ENCODE measurements at places on chromosomes 7 and 10.

DNA sequence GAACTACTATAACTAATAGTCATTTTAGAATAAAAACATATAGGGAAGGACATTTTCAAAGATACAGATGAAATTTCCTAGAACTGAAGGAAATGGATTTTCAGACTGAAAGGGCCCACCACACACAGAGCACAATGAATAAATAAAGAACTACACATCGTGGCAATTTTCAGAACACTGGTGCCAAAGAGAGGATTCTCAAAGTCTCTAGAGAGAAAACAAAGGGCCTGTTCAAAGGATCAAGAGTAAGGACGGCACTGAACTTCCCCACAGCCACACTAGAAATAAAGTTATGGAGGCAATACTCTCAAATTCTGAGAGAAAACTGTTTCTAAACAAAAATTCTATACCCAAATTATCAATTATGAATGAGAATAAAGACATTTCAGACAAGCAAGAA, 21.9 kb downstream of the NAPEPLD start:
- ATAC-seq: no peak

- no peak for ATAC-seq
These were observed 82.1 kb downstream of the GFRA1 start for GRCh38 chr10:116190883-116191282.

- no peak for ATAC-seq
These were observed 180.6 kb downstream of the PHTF2 start for GRCh38 chr7:77979219-77979618.

DNA sequence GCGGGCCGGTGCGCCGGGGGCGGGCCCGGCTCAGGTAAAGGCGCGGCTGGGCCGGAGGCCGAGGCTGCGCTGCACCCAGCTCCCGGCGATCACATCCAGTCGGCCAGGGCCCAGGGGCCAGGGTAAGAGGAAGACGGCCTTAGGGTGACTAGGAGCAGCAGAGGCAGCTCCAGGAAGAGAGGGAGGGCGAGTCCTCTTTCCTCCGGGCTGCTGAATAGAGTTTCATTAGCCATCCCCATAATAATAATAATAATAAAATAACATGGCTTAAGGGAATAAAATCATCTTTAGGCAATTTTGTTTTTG, 44.8 kb upstream of the CDK1 start:
- peak; percentile 93 for ATAC-seq

DNA sequence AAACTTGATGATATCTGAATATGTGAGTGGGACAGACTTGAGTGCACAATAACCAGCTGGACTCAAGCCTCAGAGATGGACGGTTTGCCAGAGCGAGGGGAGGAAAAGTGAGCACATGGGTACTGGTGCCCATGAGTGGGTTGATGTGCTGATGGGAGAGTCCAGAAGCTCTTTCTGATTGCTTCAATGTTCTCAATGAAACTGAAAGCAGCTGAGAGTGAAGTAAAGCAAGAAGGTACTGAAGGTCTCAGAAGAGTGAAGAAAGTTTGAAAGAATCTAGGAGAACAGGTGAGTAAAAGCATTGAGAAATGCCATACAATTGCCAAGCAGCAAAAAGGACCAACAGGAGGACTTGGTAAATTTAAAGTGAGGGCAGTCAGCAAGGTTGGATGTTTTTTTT, 28.6 kb downstream of the CTTNBP2 start:
- ATAC-seq: no peak

- peak; percentile 15 for ATAC-seq
These were observed 31.1 kb downstream of the DAGLB start for GRCh38 chr7:6416516-6417145.

GRCh38 chr10:68461032-68461431, 10.7 kb downstream of the DNA2 start:
- ATAC-seq: no peak

- peak; percentile 38 for ATAC-seq
These were observed 260.5 kb upstream of the KLF14 start for GRCh38 chr7:130994378-130995115.

GRCh38 chr10:119290301-119291048, 83.1 kb downstream of the GRK5 start:
- peak; percentile 38 for ATAC-seq

DNA sequence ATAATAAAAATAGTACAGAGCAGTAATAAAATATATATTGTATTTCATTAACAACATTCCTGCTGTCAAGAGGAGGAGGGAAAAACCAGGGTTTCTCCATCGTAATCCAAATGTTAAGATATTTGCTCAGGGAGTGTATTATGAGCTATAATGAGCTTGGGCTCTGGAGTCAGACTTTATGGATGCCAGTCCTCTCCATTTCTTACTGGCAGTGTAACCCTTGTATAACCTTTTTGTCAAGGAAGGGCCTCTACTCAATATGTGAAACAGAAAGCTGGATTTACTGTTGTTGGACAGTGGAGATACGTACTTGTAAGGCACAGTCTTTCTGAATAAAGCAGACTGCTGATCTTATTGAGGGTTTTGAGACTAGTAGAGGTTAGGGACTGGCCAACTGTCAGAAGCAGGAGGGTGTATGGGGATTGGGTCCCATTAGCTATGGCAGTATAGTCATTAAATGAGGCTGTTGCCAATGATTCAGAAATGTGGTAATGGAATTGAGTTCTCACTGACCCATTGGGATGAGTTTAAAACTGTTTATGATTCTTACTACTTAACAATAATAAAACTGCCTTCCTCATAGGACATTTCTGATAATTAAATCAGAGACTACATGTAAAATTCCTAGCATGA, 56.5 kb downstream of the ZNF277 start:
- no peak for ATAC-seq

- ATAC-seq: no peak
These were observed 146.5 kb upstream of the PRSS1 start for GRCh38 chr7:142602756-142603155.

- ATAC-seq: peak; percentile 12
These were observed 285 bp downstream of the CSTF2T start for GRCh38 chr10:51699145-51699474.

GRCh38 chr10:106559442-106559841, 605.1 kb downstream of the SORCS1 start:
- no peak for ATAC-seq

DNA sequence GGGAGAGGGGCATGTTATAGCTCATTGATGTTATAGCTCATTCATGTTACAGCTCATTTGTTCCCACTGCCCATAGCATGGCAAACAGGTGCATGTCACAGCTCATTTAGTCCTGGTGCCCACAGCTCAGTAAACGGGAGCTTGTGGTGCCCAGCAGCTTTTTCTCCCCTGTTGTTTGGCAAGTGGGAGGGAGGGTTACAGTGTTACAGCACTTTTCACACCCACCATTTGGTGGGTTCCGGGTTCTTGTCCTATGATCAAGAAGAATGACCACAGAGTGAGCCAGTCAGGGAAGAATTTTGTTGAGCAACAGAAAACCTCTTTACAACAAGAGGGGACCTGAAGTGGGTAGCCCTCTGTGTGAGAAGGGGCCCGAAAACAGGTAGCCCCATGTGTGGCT, 162.8 kb upstream of the CSTF2T start:
- ATAC-seq: no peak

DNA sequence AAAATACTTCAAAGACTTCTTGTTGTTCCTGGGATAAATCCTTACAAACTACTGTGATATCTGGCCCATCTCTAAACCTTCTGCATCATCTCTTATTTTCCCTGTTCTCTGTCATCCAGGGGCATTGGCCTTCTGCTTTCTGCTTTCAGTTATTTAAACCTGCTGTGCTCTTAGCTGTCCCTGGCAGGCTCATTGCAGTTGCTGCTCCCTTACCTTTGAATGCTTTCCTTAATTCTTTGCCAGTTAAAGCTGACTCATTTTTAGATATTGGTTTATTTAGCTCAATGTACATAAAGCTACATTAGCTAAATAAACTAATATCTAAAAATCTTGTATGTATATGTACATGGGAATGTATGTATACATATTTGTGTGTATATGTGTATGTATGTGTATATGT, 40.6 kb upstream of the CD36 start:
- ATAC-seq: no peak

DNA sequence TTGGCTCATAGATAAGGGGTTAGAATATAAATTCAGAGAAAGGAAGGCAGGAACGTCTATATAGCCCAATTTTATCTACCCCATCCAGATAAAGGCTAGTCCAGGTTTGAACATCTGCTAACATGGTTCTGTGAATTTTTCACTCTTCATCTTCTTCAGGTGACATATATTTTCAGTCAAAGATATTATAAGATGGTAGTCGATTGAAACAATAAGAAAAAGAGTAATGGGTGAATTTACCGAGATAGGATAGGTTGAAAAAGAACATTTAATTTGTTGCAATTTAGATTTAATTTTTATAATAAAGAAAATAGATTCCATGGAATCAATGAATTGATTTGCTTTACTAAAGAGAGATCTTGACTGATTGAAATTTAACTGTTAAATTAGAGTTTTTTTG, at the start of gene OR2F1:
Gene OR2F1, plus strand, starts transcription at position 301 of the 400 bp plus-strand sequence. CDS start 5,127 bp downstream, outside the sequence.
- ATAC-seq: no peak

- ATAC-seq: no peak
These were observed 70.5 kb downstream of the SEMA3A start for GRCh38 chr7:84123965-84124547.

DNA sequence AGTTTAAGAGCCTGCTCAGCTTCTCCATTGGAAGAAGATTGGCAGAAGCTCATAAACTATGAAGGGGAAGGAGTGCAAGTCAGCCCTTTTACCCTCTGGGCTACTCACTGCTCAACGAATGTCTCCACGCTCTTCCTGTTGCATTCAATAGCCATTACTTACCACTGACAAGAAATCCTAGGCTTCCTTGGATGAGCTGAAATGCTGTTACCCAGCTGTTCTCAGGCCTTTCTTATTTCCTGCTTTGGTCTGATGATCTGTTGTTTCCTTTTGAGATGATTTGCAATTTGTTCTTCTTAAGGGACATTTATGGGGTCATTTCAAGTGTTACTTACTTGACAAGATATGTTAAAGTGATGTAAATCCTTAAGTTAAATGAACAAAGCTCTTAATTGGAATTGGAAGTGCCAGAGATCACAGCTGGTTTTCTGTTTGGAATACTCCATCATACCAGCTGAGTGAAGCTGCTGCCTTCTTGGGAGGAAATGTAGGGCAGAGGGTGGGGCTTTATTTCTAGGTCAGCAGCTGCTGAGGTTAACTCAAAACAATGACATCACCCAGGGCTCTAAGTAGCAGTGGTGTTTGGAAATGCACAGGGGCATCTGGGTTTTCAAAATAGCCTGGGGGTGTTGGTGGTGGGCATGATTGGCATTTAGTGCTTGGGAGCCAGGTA, 170.0 kb downstream of the PRKCQ start:
- peak; percentile 76 for ATAC-seq

GRCh38 chr7:18063149-18063901, 35.7 kb upstream of the PRPS1L1 start:
- no peak for ATAC-seq

DNA sequence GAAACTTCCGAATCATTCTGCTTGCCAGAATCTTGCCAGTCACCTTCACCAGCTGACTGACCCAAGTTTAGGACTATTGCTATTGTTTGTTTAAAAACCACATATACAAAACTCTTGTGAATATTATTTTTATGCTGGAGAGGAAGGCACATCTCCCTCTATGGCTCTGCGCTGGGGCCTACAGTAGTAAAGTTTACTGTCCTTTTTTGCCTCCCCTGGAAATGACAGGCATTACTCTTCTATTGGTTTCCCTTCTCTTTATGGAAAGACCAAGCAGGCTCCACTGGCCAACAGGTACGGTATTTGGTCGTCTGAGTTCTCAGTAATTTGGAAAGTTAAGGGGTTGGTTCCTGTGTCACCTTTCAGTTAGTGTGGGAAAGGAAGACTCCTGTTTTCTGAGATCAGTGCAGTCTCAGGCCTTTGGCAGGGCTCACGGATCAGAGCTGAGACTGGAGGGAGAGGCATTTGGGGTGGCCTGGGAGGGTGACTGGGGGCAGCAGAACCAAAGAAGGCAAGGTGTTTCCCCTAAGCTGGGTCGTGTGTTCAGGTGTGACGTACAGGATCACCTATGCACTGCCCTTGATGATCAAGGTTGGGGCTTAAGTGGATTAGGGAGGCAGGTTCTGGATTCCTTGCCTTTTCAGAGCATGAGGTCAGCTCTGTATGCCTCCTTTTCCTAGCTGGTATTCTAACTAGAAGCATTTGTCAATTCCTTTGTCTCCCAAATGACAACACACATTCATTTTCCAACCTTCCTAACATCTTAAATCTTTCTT, 16.0 kb upstream of the KIF5B start:
- ATAC-seq: peak; percentile 84

GRCh38 chr7:2331707-2332106, 17.5 kb upstream of the SNX8 start:
- ATAC-seq: no peak

GRCh38 chr7:129635300-129636029, 23.9 kb downstream of the NRF1 start:
- ATAC-seq: peak; percentile 65

- ATAC-seq: no peak
These were observed 12.0 kb upstream of the HERC4 start for GRCh38 chr10:68086910-68087684.

DNA sequence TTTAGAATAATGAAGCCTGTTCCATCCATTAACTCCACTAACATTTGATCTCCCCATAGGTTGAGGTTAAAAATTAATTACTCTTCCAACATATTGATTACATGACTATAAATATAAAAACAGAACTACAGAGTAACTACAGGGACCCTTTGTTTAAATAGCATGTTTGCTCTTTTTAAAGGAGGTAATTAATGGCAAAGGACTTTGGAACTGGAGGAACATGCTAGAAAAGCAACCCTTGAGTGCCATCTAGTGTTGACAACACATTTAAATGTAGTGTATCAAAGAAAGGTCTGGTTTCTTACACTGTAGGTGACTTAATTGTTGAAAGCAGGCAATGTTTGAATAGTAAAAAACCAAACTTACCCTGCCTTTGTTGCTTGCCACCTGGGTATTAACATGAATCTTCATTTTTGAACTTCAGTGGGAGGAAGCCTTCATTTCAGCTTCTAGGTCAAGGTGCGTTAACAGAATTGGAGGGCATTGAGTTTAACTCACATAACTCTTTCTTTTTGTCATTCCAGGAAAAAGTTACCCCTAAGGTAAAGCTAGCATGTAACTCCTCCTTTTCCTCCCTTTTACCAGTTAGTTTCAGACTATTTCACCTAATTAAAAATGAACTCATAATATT, 52.6 kb upstream of the CAPZA2 start:
- peak; percentile 75 for ATAC-seq

- no peak for ATAC-seq
These were observed 25.9 kb downstream of the OAT start for GRCh38 chr10:124392626-124393342.
